ENCODE measurements at places on chromosomes 13 and 19.

DNA sequence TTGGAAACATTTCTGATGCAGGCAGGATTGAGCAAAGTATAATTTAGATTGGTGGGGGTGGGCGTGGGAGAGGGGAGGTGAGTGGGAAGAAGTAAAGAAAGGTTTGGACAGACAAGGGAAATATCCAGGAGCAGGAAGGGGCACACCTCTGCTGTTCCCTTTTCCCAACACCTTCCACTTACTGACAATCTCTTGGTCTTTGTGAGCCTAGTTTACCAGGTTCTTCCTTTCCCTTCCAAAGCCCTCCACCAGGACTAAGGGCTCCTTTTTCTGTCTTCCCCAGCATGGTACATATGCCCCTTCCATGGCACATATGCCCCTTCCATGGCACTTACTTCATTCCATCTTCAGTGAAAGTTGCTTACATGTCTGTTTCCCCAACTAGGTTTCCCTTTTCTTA, 6.2 kb upstream of the THSD1 start:
- DNase-seq: no peak

- DNase-seq: no peak
These were observed at the start of gene MAST1 for GRCh38 chr19:12838182-12838885. Gene MAST1 (plus strand): TSS chr19:12838515. CDS start chr19:12838573, 58 bp downstream.

GRCh38 chr13:84934911-84935310, 864.3 kb downstream of the SLITRK6 start:
- DNase-seq: no peak

GRCh38 chr13:78598966-78599644, 4.2 kb downstream of the POU4F1 start:
- no peak for DNase-seq

- DNase-seq: no peak
These were observed 49.4 kb upstream of the DOCK9 start for GRCh38 chr13:99027260-99027659.

GRCh38 chr13:43191546-43191945, 168.2 kb downstream of the DNAJC15 start:
- no peak for DNase-seq

GRCh38 chr19:4369888-4370260, 26.5 kb downstream of the MPND start:
- DNase-seq: peak; percentile 57

DNA sequence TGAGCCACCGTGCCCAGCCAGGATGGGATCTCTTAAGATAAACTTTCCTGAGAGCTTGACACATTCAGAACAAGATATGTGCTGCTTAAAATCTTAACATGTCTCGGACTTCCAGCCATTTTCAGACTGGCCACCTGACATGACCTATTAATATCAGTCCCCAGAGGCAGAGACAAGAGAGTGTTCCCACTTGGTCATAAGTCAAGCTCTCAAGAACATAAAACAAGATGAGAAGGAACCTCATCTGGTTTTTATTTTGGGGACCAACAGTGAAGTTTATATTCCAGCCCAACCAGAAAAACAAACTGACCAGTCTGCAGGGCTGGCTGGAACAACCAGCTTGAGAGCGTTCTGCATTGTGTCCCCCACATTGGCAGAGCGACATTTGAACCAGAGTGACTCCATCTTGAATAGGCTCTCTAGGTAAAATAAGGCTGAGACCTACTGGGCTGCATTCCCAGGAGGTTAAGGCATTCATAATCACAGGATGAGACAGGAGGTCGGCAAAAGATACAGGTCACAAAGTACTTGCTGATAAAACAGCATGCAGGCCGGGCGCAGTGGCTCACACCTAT, 21.8 kb upstream of the PLEKHF1 start:
- no peak for DNase-seq

DNA sequence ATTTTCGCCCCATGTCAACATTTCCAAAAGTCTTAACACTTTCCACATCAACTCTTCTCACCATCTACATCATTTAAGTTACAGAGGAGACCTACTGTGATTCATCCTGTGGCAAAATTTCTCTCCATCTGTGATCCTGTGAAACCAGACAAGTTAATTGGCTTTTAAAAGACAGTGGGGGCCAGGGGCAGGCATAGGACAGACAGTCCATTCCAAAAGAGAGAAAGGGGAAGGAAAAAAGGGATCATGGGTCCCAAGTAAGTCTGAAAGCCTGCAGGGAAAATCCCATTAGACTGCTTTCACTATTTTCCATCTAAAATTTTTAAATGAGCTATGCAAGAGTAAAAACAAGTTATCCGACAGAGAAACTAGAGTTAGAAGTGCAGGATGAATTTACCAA, 121.0 kb downstream of the MRPL57 start:
- DNase-seq: no peak

DNA sequence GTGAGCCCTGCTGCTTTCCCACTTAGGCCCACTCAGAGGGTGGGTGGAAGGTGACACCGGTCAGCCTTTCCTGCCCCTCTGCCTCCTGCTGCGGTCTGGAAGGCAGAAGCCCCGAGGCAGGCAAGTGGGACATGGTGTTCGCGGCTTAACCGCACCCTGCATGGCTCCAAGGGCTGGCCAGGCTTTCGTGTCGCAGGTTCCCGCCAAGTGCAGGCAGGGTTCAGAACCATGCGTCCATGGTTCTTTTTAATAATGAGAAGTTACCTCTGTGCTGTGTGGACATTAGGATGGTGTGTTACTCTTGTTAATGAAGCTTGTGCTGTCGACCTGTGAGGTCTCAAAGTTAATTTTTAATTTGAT, 986 bp downstream of the DGKH start:
- no peak for DNase-seq

GRCh38 chr19:51002542-51003311, 1.3 kb upstream of the KLK8 start:
- no peak for DNase-seq

DNA sequence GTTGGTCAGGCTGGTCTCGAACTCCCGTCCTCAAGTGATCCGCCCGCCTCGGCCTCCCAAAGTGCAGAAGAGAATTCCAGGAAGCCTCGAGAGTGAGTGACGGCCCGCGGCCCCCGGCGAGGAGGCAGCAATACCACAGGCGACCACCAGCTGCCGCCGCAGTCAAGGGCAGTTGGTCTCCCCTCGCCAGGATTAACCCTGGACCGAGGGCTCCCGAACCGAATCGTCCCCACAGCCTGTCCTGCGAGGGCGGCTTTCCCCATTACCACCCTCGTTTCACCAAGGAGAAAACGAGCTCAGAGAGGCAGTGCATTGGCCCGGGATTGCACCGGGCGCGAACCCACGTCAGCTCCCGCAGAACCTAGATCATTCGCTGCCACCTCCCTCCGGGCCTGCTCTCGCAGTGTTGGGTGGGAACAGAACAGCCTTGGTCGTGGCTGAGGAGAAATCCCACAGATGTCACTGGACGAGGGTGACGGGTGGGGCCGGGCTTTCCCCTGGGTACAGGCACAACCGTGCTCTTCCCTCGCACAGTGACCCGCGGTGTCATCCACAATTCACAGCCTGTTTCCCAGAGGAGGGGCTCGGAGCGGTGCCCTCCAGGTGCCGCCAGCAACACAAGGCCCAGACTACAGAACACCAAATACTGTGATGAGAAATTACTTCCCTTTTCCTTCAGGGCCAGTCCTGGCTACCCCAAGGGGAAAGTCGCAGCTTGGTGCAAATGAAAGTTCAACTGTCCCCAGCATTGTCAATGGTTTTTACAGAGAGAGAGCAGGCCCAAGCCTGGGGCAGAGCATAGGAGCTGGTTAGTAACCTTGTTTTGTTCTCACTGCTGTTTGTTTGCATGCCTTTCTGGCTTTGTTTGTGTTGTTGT, 24.8 kb downstream of the C2CD4C start:
- no peak for DNase-seq

DNA sequence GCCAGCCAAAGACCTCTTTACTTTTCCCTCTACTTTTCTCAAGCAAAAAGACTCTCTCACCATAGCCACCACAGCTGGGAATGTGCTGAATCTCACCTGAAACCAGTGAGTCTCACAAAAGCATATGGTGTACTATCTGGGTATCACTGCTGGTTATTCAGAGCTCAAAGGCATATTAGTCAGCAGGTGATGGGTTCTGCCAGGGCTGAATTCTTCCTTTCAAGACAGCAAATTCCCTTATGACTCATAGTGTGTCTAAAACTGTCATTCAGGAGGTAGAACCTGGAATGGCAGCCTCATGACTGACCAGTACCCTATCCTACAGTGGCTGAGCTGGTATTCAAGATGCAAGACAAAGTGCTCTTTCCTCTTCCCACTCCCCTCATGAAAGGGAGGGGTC, 2859.1 kb downstream of the PCDH9 start:
- DNase-seq: no peak

DNA sequence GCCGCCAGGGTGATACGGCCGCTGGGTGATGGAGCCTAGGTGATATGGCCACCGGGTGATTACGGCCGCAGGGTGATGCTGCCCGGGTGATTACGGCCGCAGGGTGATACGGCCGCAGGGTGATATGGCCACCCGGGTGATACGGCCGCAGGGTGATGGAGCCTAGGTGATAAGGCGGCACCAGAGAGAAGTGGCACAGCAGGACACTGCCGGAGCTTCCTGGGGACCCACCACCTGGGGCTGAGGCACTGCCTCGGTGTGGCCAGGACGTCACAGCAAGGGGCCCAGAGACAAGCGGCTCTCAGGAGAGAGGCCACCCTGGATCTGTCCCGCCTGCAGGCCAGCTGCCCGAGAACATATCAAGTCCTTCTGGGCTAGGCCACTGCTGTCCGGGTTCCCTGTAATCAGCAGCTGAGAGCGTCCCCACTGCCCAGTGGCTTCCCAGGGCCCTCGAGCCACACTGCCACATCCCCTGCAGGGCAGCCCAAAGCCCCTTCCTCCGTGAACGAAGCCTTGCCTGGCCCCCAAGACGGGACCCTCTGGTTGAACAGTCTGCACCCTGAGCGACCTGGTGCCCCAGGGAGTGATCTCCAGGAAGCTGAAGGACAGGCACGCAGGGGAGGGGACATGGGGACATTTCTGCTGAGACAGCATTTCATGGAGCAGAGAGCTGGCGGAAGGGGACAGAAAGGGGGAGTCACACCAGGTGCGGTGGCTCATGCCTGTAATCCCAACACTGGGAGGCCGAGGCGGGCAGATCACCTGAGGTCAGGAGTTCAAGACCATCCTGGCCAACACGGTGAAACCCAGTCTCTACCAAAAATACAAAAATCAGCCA, 22.1 kb downstream of the ZNF787 start:
- no peak for DNase-seq

- DNase-seq: no peak
These were observed 453.2 kb upstream of the ATXN8OS start for GRCh38 chr13:69654392-69654791.

GRCh38 chr19:41960973-41961372, 1.9 kb upstream of the RABAC1 start:
- DNase-seq: no peak

DNA sequence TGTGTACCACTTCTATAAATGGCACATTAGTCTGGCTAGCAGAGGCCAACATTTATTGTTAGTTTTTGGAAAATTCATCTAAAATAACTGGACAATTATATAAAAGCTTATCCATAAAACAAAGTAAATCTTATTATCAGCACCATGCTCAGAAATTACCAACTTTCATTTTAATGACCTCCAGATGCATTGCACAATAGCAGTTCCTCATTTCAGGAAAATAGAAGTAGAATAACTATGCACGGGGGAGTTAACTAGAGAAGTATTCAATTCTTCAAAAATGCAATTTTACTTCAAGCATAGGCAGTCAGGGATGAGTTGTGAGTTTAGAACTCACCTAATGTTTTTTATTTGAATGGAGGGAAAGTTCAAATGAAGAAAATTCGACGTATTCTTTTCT, 1023.5 kb downstream of the PCDH17 start:
- no peak for DNase-seq

GRCh38 chr19:43563816-43564457, 11.4 kb downstream of the XRCC1 start:
- no peak for DNase-seq

Data from activated CD8-positive, alpha-beta memory T cell treated with anti-CD3 and anti-CD28 coated beads for 4 hours (primary cell).